Natural killer cell (primary cell): ENCODE measurements at places on chromosomes 5 and 9.

- DNase-seq, result no peak
- peak overlapping the region; percentile 72 for H3K4me3 ChIP-seq
- H3K27ac ChIP-seq, result peak overlapping the region; percentile 82
- peaks cover 18% of the 10 kb centered on the region for H3K4me1 ChIP-seq
These were observed 654 bp upstream of the TUT7 start for GRCh38 chr9:86354818-86355309.

GRCh38 chr5:78065663-78066062 is 228.8 kb downstream of the AP3B1 start:
- no peaks in the 10 kb centered on the region for H3K36me3 ChIP-seq
- DNase-seq, result no peak
- H3K27me3 ChIP-seq, result no peaks in the 10 kb centered on the region
- no peak overlapping the region for H3K4me3 ChIP-seq
- no peaks in the 10 kb centered on the region for H3K4me1 ChIP-seq

- H3K4me1 ChIP-seq, result no peaks in the 10 kb centered on the region
- DNase-seq, result no peak
- H3K4me3 ChIP-seq, result no peak overlapping the region
- H3K27ac ChIP-seq, result no peak overlapping the region
- H3K36me3 ChIP-seq, result no peaks in the 10 kb centered on the region
These were observed 35.4 kb downstream of the GDNF start for GRCh38 chr5:37804401-37804800.

GRCh38 chr5:75044406-75044805 is 8.0 kb downstream of the GCNT4 start:
- H3K4me1 ChIP-seq, result peaks cover 7% of the 10 kb centered on the region
- H3K4me3 ChIP-seq, result no peak overlapping the region
- H3K27ac ChIP-seq, result no peak overlapping the region
- DNase-seq, result no peak

DNA sequence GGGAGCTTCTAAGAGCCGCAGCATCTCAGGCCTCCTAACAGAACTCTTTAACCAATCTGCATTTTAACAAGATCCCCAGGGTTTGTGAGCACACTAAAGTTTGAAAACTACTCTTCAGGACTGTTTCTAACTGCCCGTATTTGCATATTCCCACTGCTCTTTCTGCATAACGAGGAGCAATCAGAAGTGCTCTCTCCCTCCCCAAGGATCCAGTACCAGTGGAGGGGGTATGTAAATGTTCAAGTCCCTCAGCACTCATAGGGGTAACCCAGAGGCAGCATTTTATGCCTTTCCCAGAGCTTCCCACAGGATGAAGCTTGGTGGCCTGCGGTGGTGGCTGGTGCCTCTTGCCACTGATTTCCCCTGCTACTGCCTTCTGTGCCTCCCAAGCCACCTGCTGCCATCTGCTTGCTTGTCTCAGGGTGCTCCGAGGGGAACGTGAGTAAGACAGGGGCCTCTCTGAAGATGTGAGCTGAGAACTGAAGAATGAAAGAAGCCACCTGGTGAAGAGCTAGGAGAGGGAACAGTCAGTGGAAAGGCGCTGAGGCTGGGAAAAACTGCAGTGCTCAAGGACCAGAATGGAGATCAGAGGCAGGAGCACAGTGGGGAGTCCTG is 30.0 kb upstream of the PPP1R2B start:
- H3K27me3 ChIP-seq, result no peaks in the 10 kb centered on the region
- DNase-seq, result no peak
- no peak overlapping the region for H3K4me3 ChIP-seq
- no peak overlapping the region for H3K27ac ChIP-seq
- H3K4me1 ChIP-seq, result no peaks in the 10 kb centered on the region

DNA sequence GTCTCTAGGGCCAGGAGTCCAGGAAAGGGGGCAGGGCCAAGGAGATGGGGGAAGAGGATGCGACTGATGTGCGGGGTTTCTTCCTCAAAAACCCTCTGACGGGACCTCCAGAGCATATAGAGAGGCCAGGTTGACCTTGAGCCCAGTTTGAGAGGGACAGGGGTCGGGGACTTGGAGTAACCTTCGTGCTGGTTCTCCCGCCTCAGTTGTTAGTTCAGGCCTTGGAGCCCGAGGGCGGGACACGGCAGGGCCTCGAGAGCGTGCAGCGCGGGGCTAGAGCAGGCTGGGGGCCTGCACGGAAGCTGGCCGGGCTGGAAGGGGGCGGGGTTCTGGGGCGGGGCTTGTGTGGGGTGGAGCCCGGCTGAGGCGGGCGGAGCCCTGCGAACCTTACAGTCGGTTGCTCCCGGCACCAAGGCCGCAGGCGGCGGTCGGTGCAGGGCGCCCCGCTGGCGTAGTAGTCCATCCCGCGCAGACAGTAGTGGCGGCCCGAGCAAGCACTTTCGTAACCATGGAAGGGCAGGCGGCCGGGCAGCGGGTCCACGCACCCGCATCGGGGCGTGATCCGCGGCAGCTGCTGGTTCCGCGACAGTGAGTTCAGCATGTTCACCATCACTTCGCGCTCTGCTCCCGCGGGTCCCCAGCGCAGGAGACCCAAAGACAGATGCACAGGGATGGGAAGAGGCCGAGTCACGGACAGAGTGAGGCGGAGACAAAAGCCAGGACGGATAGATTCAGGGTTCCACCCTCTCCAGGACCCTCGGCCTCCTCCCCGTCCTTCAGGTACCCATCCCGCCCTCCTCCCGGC is 4.0 kb upstream of the MYORG start:
- peaks cover 41% of the 10 kb centered on the region for H3K4me1 ChIP-seq
- H3K27ac ChIP-seq, result no peak overlapping the region
- H3K27me3 ChIP-seq, result no peaks in the 10 kb centered on the region
- H3K4me3 ChIP-seq, result peak overlapping the region; percentile 44

GRCh38 chr9:128979111-128979510 is 31.6 kb downstream of the NUP188 start:
- H3K4me3 ChIP-seq, result no peak overlapping the region
- no peaks in the 10 kb centered on the region for H3K4me1 ChIP-seq
- no peaks in the 10 kb centered on the region for H3K27me3 ChIP-seq
- H3K36me3 ChIP-seq, result peaks cover 77% of the 10 kb centered on the region
- no peak overlapping the region for H3K27ac ChIP-seq
- DNase-seq, result no peak

DNA sequence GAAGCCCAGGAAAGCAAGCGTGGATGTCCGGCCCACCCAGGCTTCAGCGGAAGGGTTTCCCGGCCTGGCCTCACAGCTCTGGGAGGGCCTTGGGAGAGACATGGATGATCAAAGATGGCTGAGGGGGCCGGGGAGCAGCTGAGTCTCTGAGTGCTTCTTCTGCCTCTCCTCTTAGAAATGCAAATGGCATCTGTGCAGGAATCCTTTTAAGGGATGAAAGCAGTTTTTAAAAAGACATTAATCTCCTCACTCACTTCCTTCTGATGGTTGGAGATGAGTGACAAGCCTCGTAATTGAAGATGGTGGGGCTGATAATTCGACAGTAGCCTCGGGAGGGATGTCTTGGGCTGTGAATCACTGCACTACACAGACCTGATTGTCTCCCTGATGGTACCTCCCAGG is 24.3 kb upstream of the PITX1 start:
- no peaks in the 10 kb centered on the region for H3K36me3 ChIP-seq
- no peaks in the 10 kb centered on the region for H3K27me3 ChIP-seq
- H3K4me3 ChIP-seq, result no peak overlapping the region
- H3K4me1 ChIP-seq, result no peaks in the 10 kb centered on the region

DNA sequence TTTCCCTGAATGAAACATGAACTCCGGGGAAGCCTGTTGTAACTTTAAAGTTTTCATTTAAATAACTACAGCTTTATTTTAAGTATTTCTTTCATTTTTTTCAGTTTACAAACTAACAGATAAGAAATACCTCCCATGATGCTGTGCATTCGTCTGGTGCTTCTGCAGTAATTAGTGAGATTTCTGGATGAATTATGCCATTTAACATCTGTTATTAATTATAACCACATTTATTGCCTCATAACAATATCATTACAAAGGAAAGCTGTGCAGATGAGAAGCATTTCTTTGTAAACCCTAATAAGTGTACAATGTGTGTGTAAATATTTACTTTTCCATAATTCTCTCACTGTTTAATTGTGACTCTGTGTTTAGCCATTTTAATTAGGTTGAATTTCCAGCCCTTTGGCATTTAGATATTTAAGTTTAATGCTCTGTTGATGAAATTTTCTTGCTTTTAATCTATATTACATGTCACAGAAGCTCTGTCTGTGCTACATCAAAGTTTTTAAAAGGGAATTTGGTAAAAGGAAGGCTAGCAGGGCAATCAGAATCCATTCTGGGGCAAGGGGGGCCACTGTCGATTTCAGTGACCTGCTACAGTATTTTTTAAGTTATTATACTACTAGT is 418.0 kb downstream of the SPATA31D1 start:
- no peak overlapping the region for H3K27ac ChIP-seq
- H3K27me3 ChIP-seq, result no peaks in the 10 kb centered on the region
- H3K4me3 ChIP-seq, result no peak overlapping the region
- H3K36me3 ChIP-seq, result no peaks in the 10 kb centered on the region
- no peaks in the 10 kb centered on the region for H3K4me1 ChIP-seq
- DNase-seq, result no peak

GRCh38 chr5:14009575-14009974 is 65.1 kb upstream of the DNAH5 start:
- no peak overlapping the region for H3K4me3 ChIP-seq
- peaks cover 3% of the 10 kb centered on the region for H3K27me3 ChIP-seq
- peaks cover 5% of the 10 kb centered on the region for H3K4me1 ChIP-seq
- H3K36me3 ChIP-seq, result no peaks in the 10 kb centered on the region
- no peak for DNase-seq

- no peak overlapping the region for H3K4me3 ChIP-seq
- no peaks in the 10 kb centered on the region for H3K27me3 ChIP-seq
- no peak for DNase-seq
- no peak overlapping the region for H3K27ac ChIP-seq
These were observed 130.9 kb downstream of the EFNA5 start for GRCh38 chr5:107539726-107540330.

GRCh38 chr5:63089147-63089546 is 510.5 kb downstream of the LRRC70 start:
- H3K27ac ChIP-seq, result no peak overlapping the region
- DNase-seq, result no peak
- H3K36me3 ChIP-seq, result no peaks in the 10 kb centered on the region
- no peaks in the 10 kb centered on the region for H3K27me3 ChIP-seq

- no peak for DNase-seq
- H3K27ac ChIP-seq, result no peak overlapping the region
- H3K27me3 ChIP-seq, result no peaks in the 10 kb centered on the region
These were observed 50.5 kb downstream of the SH3PXD2B start for GRCh38 chr5:172403817-172404216.

DNA sequence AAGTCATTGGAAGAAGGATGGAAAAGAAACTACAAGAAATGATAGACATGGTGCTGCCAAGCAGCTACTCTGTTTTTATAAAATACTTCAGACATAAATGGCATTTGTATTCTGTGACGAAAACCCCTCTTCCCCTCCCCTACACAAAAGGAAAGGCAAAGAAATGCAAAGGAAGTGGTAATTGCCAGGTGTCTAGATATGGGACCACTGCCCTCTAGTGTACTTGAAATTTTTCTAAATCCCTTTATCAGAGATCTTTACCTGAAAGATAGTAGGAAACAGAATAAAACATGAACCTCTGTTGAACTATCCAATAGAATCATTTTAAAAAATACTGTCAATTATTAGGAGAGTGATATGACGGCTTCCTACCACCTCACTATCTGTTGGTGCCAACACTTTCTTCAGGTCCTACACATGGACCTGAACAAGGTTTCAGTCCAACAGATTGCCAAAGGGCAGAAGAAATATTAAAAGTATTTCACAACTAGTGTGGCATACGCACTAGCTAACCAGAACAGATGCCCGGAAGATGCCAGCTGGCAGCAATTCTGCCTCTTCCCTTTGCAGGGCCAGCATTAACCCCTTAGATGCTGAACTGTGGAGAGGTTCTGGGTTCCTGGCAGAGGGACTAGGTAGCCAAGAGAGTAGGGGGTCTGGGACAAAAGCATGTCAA is 104.1 kb downstream of the TSSK1B start:
- H3K27me3 ChIP-seq, result no peaks in the 10 kb centered on the region
- DNase-seq, result peak; percentile 79
- no peak overlapping the region for H3K27ac ChIP-seq
- no peaks in the 10 kb centered on the region for H3K36me3 ChIP-seq

DNA sequence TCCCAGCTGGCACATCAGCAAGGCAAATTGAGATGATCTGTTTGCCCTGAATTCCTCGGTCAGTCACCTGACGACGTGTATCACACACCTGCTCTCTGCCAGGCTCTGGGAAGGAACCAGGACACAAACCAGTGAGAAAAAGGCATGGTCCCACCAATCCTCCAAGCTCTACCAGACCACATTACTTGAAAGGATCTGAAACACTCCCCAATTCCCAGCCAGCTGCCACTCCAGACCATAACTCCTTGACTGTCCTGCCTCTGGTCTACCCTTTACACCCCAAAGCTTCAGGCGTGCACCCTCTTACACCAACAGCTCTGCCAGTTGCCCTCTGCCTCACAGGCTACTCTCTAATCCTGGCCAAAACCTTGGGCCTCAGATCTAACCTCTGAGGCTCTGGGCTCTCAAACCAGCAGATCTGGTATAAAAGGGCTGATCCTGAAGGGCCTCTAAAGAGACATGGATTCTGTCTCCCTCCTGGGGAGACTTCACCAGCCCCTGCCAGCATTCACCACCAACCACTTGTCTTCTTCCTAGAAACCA is 6.8 kb downstream of the MGAT1 start:
- DNase-seq, result no peak
- H3K27ac ChIP-seq, result no peak overlapping the region
- H3K4me3 ChIP-seq, result no peak overlapping the region

- H3K4me1 ChIP-seq, result no peaks in the 10 kb centered on the region
- no peak for DNase-seq
- no peaks in the 10 kb centered on the region for H3K36me3 ChIP-seq
- H3K4me3 ChIP-seq, result no peak overlapping the region
- H3K27me3 ChIP-seq, result no peaks in the 10 kb centered on the region
- no peak overlapping the region for H3K27ac ChIP-seq
These were observed 327.1 kb upstream of the MPDZ start for GRCh38 chr9:13606586-13606985.

GRCh38 chr5:124461941-124462340 is 284.5 kb downstream of the ZNF608 start:
- H3K27ac ChIP-seq, result no peak overlapping the region
- H3K4me3 ChIP-seq, result no peak overlapping the region
- no peak for DNase-seq
- H3K4me1 ChIP-seq, result no peaks in the 10 kb centered on the region

DNA sequence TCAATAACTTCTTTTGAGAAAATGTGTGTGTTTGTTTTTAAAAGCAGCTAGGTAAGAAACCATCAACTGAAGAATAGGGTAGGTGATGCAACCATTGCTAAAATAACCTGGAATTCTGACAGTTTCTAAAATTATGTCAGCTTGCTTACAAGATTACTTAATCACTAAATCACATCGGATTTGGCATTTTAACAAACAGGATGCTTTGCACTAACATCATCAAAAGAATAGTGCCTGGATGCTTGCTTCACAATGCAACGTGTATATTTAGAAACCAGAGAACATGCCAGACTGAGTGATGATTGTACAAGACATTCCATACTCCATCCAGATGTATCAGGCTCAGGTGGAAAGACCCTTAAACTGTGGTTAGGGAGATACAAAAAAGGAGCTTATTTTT is 43.9 kb downstream of the PAM start:
- no peak for DNase-seq
- no peaks in the 10 kb centered on the region for H3K36me3 ChIP-seq
- no peak overlapping the region for H3K27ac ChIP-seq
- H3K4me1 ChIP-seq, result peaks cover 25% of the 10 kb centered on the region
